ENCODE measurements at places on chromosomes 2 and 18.
A peak's percentile ranks its signal among the peaks of the same experiment; 100 is the strongest.

DNA sequence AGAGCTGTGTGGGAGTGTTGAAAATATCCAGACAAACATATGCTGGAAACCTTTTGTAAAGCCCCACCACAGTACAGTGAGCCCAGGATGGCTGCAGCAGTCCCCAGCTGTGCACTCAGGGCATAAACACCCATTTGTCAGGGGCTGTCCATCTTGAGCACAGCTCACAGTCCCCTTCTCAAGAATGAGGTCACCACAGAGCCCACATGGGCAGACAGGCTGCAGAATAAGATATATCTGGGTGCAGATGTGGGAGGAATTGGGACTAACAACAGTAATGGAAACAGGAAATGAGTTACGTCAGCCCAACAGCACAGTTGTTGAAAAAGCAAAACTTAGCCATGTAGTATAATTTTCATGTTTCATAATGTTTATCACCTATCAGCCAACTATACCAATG lies 219.6 kb downstream of the ETAA1 start:
- no peak for DNase-seq

DNA sequence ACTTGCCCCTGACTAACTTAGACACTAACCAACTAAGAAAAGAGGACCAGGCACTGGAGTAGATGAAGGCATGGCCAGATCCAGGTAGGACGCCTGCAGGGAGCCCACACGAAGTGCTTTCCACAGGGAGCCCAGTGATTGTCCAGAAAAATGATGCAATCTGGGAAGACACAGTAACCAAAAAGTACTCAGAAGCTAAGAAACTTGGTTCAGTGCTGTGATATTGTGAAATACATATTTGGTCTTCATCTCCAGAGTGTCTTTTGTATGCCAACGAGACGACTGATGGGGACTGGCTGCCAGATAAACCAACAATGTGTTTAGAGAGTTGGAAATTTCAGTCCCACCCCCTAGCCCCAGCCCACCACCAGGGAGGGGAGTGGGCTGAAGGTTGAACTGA lies 135.0 kb downstream of the SP3 start:
- no peak for DNase-seq

GRCh38 chr18:55534547-55534946 lies 53.4 kb downstream of the TCF4 start:
- no peak for DNase-seq

- DNase-seq, result no peak
Observed at GRCh38 chr18:8684577-8684976, 20.8 kb upstream of the MTCL1 start.

GRCh38 chr2:198662905-198663304 lies 794.8 kb downstream of the SATB2 start:
- no peak for DNase-seq

DNA sequence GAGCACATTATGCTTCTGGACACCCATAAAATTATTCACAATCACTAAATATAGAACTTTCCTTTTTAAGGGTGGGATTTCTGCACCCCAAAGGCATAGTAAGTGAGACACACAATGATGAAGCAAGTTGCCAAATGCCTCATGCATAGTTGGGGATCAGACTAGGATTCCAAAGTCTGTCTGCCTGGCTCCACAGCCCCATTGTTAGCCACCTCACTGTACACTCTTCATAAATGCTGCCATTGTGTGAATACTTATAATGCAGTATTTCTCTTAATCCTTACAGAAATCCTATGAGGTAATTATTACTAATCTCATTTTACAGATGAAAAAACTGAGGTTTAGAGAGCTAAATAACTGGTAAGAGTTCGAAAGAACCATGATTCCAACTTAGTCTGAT lies 738.6 kb downstream of the ERBB4 start:
- no peak for DNase-seq

- DNase-seq, result no peak
Observed at GRCh38 chr2:241904791-241905710, 35.5 kb downstream of the RTP5 start.

- DNase-seq, result no peak
Observed at GRCh38 chr2:237581751-237582746, 8.5 kb downstream of the RAB17 start.

- no peak for DNase-seq
Observed at GRCh38 chr2:182597570-182598295, 118.3 kb upstream of the DNAJC10 start.

DNA sequence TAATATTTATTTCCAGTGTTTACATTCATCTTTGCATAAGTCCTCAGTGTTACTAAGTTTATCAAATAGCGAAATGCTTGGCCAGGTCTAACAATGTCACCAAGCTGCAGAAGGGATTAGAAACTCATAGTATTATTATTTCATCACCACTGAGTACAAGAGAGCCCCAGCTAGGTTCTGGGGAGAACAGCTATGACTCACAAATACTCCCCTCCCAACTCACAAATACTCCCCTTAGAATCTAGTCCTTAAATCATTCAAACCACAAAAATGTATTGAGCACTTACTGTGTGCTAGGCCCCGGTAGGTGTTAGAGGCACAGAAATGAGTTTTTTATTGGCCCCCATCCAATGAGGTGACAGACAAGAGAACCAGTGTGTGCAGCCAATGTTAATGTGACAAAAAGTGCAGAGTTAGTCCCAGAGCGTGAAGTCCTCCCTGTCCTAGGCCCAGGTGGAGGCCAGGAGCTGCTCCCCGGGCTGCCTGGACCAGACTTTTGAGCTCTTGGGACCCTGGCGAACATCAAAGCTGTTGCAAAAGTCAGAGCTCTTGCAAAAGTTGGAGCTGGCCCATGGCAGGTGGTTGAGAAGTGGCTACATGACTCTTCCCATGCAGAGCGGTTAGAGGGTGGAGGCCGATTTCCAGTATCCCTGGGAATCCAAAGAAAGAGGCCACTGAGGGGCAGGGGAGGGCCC lies 9.8 kb downstream of the STEAP3 start:
- DNase-seq, result no peak

DNA sequence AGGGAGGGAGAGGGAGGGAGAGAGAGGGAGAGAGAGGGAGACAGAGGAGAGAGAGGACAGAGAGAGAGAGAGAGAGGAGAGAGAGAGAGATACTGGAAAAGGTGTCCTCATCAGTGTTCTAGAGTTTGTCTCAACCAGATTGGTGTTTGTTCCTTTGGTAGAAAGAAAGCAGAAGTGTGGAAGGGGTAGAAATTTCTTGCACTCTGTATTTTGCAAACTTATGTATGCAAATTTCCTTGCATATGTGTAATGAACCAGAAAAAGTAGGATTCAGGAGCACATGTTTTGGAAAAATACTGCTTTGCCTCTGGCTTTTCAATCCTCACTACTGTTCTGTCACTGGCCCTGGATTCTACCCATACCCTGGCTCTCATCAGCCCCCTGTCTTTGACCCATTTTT lies 1.1 kb upstream of the SP140 start:
- DNase-seq, result no peak

- no peak for DNase-seq
Observed at GRCh38 chr2:238670111-238670585, 177.7 kb upstream of the TWIST2 start.

- DNase-seq, result no peak
Observed at GRCh38 chr18:13633700-13634099, 92.7 kb downstream of the FAM210A start.

- DNase-seq, result peak; percentile 98
Observed at GRCh38 chr2:8681786-8682692, at the start of gene ID2. ID2 (plus strand) TSS chr2:8682056; CDS start chr2:8682166, 110 bp downstream.

GRCh38 chr2:34112161-34112560 lies 513.1 kb upstream of the FAM98A start:
- no peak for DNase-seq

GRCh38 chr2:147214914-147215313 lies 629.9 kb upstream of the ACVR2A start:
- DNase-seq, result no peak

DNA sequence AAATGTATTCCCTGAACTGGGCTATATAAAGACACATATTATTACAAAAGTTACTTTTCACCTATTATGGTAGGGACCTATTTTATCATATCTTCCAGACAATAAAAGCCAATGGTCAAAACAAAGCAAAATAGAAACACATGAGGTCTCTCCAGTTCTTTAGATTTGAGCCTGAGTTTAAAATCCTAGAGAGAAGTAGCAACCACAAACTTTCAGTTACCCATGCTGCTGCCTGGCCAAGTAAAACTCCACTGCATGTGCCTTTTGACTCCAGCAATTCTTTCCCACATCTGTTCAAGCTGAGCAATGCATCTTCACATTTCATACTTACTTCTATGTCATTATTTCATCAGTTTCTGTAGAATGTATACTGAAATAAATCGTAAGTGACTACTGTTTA lies 405.3 kb downstream of the STK39 start:
- no peak for DNase-seq

- no peak for DNase-seq
Observed at GRCh38 chr2:171921970-171922229, 361 bp upstream of the HAT1 start.

DNA sequence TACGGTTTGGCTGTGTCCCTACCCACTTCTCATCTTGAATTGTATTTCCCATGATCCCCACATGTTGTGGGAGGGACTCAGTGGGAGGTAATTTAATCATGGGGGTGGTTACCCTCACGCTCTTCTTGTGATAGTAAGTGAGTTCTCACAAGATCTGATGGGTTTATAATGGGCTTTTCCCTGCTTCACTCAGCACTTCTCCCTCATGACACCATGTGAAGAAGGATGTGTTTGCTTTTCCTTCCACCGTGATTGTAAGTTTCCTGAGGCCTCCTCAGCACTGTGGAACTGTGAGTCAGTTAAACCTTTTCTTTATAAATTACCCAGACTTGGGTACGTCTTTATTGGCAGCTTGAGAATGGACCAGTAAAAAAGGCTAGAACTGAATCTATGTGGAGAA lies 750.0 kb upstream of the ID2 start:
- DNase-seq, result no peak
